ENCODE measurements at places on chromosomes 7 and 10.

GRCh38 chr7:36775061-36775620, 50.8 kb upstream of the AOAH start:
- no peak for DNase-seq

DNA sequence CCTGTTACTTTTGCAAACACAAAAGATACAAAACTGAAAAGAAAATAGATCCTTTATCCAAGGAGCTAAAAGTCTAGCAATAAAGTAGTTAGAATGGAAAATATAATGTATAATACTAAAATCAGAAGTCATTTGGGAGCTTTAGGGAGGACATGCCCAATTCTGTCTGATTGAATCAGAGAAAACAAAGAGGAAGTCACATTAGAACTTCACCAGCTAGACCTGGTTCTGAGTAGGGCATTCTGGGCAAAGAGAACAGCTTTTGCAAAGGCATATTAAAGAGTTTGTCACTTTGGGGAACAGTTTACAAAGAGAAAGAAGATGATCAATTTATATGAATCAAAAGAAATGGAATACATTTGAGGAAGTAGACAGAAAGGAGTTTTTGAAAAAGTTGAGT, 107.0 kb upstream of the PRSS1 start:
- DNase-seq = no peak

- DNase-seq = no peak
Observed at GRCh38 chr10:61286686-61287085, 166.5 kb downstream of the TMEM26 start.

DNA sequence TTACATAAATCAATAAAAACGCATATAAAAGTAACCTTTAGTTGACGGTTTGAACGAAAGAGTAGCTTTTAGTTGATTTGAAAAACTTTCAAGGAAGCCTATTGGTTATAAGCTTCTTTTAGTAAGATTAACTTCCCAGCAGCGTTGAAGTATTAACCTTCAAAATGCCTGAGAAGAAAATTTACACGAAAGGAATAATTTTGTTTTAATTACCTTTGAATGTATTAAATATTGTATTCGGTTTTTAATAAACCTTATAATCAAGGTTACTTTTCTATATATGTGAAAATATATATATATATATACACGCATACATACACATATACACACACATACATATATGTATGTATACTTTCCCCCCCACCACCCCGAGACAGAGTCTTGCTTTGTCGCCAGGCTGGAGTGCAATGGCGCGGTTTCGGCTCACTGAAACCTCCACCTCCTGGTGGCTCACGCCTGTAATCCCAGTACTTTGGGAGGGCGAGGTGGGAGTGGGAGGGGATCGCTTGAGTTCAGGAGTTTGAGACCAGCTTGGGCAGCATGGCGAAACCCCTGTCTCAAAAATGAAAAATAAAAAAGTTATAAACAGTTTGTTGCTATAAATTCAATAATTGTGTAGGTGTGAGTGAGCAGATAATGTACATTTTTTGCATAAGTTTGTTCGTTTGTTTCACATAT, 57.6 kb upstream of the EZH2 start:
- peak; percentile 67 for DNase-seq

- DNase-seq = no peak
Observed at GRCh38 chr7:130216750-130217149, 9.1 kb downstream of the SSMEM1 start.

GRCh38 chr10:101775273-101776160, at the start of gene FGF8:
Gene FGF8 (minus strand): TSS chr10:101776114. CDS start chr10:101775900, 214 bp downstream.
- peak; percentile 58 for DNase-seq

DNA sequence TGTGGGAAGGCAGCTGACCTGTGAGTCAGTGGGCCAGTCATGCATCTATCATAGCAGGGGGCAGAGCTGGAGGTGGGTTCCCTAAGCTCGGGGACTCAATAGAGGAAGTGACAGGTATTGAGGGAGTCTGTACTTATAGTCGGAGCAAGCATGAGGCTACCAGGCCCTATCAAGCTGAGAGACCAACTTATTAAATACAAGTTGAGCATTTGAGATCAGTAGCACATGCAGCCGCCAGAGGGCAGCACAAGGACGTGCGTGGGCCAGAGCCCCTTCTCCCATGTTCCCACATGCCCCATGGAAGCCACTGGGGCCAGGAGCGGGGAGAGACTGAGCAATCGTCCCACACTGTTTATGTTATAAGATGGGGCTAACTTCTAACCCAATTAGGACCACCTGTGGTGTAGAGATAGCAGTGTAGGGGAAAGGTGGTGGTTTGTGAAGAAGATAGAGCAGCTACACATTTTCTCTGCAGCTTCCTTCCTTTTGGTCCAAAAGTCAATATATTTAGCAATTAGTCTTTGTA, 13.0 kb upstream of the STK31 start:
- DNase-seq = peak; percentile 87

- no peak for DNase-seq
Observed at GRCh38 chr7:50699143-50699542, 83.6 kb downstream of the GRB10 start.

GRCh38 chr10:46310851-46311250, 24.1 kb downstream of the ANTXRL start:
- DNase-seq = no peak

- DNase-seq = no peak
Observed at GRCh38 chr7:110646804-110647203, 444.1 kb upstream of the LRRN3 start.

- DNase-seq = no peak
Observed at GRCh38 chr10:69848454-69848853, 46.7 kb downstream of the COL13A1 start.

DNA sequence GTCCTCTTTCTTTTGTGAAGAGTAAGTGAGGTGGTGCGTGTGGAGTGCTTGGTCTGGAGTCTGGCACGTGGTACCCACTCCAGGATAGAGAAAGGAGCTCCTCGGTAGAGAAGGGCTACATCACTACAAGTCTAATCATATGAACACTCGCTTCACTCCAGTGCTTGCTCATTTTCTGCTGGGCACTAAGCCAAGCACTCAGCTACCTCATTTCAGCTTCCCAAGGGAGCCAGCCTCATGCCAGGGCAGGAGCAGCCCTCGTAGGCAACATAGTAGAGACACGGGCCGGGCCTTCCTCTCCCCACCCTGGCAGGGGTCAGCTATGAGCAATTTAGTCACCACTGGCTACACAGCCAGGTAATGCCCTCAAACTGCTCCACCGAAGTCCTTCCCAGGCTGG, 11.4 kb upstream of the HSPA12A start:
- peak; percentile 33 for DNase-seq

DNA sequence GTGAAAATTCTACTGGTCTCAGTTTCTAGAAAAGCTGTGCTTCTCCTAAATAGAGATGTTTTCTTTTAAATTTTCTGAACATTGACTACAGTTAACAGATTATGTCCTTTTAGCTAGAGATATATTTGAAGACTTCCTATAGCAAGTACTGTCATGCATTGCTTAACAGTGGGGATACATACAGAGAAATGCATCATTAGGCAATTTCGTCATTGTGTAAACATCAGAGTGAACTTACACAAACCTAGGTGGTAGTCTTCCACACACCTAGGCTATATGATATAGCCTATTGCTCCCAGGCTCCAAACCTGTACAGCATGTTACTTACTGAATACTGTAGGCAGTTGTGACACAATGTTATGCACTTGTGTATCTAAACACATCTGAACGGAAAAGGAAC, 28.5 kb downstream of the PIK3CG start:
- DNase-seq = no peak

DNA sequence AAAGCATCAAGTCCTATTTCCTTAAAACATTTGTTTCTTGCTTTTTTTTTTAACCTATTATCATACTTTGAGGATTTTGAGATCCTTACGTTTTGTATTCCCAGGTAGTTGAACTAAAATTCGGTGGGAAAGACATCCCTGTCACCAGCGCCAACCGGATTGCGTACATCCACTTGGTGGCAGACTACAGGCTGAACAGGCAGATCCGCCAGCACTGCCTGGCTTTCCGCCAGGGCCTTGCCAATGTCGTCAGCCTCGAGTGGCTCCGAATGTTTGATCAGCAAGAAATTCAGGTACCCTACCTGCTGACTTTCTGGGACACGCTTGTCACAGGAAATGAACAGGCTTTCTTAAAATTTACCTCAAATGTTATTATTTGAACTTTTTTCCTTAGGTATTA, 83.0 kb upstream of the DNAJB6 start:
- DNase-seq = peak; percentile 72

- DNase-seq = no peak
Observed at GRCh38 chr10:86540016-86540415, 18.4 kb upstream of the WAPL start.

- DNase-seq = no peak
Observed at GRCh38 chr7:99255463-99255862, 17.2 kb upstream of the MYH16 start.

DNA sequence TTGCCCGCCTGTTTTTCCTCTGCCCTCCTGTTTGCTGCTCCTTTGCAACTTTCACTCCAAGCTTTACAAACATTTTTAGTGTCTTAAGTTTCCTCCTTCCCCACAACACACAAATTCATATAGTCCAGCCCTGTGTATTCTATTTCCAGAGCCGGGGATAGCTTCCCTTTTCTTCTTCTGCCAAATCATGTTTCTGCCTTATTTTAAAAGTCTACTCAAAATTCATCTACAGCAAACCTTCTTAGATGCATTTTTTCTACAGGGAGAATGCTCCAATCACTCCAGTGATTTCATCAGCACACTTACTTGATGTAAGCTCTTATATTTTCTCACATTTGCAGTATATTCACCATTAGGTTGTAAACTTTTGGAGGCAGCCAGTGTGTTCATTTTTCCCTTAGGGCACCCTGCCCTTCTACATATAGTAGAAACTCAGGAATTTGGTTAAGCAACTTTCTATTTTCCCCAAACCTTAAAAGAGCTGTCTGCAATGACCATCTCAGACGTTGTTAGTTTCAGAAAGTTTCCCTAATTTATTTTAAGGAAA, 12.4 kb upstream of the ACTA2 start:
- DNase-seq = no peak

- peak; percentile 33 for DNase-seq
Observed at GRCh38 chr7:26863518-26864308, 677 bp downstream of the SKAP2 start.

- peak; percentile 78 for DNase-seq
Observed at GRCh38 chr10:129079705-129080104, 387.3 kb upstream of the MGMT start.

DNA sequence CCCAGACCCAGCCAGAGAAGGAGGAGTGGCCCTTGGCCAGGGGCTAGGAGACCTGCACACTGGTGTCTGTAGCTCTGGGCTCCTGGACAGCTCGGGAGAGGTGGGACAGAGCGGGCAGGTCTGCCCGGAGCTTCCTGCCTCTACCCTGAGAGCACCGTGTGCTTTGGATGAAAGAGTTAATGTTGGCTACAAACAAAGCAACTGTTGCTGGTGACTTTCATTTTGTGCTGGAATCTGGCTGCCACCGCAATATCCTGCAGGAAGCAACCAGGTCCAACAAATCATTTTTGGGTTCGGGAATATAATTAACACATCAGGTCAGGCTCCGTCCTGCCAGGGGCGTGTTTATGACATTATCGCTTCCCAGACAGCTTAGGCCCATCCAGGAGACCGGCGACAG, 441.8 kb upstream of the MKI67 start:
- DNase-seq = no peak

GRCh38 chr7:149474309-149475120, 13.7 kb upstream of the ZNF777 start:
- DNase-seq = no peak

Data from D341Med (cell line).